NCI-H526 treated with DMSO at 0.1 percent for 48 hours (cell line): ENCODE measurements at places on chromosomes 13 and 19.

- no peak for DNase-seq
Observed at GRCh38 chr19:39941615-39942365, 7.4 kb upstream of the FCGBP start.

GRCh38 chr19:572743-573518, 535 bp downstream of the BSG start:
- no peak for DNase-seq

DNA sequence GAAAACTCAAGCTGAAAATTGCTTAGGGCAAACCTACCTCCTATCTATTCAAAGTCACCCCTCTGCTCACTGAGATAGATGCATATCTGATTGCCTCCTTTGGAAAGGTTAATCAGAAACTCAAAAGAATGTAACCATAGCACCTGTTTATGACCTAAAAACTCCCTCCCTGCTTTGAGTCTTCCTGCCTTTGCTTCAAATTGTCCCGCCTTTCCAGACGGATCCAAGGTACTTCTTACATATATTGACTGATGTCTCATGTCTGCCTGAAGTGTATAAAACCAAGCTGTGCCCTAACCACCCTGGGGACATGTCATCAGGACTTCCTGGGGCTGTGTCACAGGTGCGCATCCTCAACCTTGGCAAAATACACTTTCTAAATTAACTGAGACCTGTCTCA, 118.6 kb downstream of the TBC1D4 start:
- DNase-seq = no peak

GRCh38 chr13:110371550-110372465, 64.7 kb downstream of the COL4A2 start:
- DNase-seq = no peak

GRCh38 chr13:91101381-91101780, 246.1 kb upstream of the MIR17HG start:
- no peak for DNase-seq
